H1 (cell line): ENCODE measurements at places on chromosomes 13 and 19. TPM values are rescaled to one million over a fixed set of nuclear protein-coding genes. Genes with fewer than 3 reads are reported as not detected.

GRCh38 chr13:111302045-111302726, 18.3 kb upstream of the TEX29 start:
- no peaks in the 10 kb centered on the region for H3K27me3 ChIP-seq
- peaks cover 54% of the 10 kb centered on the region for H3K36me3 ChIP-seq
- DNase-seq: no peak
- no peaks in the 10 kb centered on the region for H3K4me1 ChIP-seq
- H3K4me3 ChIP-seq: no peak overlapping the region

DNA sequence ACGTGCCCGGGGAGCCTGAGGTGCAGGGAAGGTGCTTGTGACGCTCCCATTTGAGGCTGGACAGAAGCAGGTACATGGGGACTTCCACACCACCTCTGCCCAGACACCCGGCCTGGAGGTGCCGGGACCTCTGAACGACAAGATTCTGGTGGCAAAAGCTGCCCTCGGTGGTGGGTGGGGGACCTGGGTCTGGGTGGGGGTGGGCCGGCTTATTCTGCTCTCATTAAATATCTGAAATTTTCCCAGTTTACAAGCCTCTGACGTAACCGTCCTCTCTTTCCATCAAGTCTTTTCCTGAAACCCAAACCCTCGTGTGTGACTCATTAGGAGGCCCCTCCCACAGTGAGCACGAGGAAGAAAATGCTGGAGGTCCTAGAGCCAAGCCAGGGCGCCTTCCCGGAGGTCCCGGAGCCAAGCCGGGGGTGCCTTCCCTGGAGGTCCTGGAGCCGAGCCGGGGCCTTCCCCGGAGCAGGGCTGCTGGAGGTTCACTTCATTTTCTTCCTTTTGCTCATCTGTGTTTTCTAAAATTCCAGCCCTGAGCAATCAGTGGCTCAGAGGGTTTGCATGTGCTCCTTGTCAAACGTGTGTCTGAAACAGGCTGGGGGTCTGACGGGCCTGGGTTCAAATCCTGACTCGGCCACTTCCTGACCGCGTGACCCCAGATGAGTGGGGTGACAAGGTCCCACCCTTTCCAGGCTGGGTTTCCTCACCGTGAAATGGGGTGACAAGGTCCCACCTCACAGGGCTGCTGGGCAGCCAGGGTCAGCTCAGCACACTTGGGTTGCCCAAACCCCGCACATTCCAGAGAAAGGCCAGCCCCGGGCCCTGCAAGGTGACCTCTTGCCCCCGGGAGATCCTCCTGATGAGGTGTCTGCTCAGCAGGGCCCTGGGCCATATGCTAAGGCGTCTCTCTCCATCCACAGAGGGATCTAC, 10.0 kb downstream of the CFD start:
- H3K4me1 ChIP-seq: peaks cover 22% of the 10 kb centered on the region
- H3K4me3 ChIP-seq: no peak overlapping the region
- no peak overlapping the region for H3K27ac ChIP-seq
- no peak for DNase-seq
- H3K36me3 ChIP-seq: peaks cover 14% of the 10 kb centered on the region; the same call in 1 of the 2 replicates

DNA sequence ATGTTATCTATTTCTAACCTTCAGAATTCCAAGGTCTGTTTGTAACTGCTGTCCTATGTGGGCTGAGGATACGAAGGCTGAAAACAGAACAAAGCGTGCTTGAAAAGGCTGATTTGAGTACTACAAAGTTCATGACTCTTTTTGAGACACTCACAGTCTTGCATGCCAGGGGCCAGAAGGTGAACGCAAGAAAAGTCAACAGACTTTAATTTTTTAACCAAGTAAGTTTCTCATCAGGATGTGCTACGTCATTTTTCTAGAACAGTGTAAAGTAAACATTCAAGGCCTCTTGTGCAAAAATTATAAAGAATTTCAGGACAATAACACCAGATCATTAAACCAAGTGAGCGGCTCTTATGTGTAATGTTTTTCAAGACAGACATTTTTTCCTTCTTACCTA, 163.5 kb downstream of the COG6 start:
- no peaks in the 10 kb centered on the region for H3K36me3 ChIP-seq
- H3K27me3 ChIP-seq: no peaks in the 10 kb centered on the region
- no peak for DNase-seq
- peaks cover 4% of the 10 kb centered on the region for H3K4me1 ChIP-seq
- H3K4me3 ChIP-seq: no peak overlapping the region
- H3K27ac ChIP-seq: no peak overlapping the region

- H3K4me1 ChIP-seq: peaks cover 20% of the 10 kb centered on the region
- peak overlapping the region; percentile 56 for H3K4me3 ChIP-seq
- peak; percentile 99 for DNase-seq
Observed at GRCh38 chr19:35114353-35115176, 1.1 kb upstream of the FXYD3 start.

- peak overlapping the region; percentile 35 for H3K4me3 ChIP-seq
- peaks cover 3% of the 10 kb centered on the region; the same call in 1 of the 2 replicates for H3K36me3 ChIP-seq
- H3K27me3 ChIP-seq: no peaks in the 10 kb centered on the region
- H3K4me1 ChIP-seq: no peaks in the 10 kb centered on the region
Observed at GRCh38 chr19:7925171-7925851, 624 bp downstream of the CTXN1 start.

GRCh38 chr19:53649746-53650593, 18.2 kb downstream of the DPRX start:
- no peak overlapping the region for H3K4me3 ChIP-seq
- no peak for DNase-seq
- no peaks in the 10 kb centered on the region for H3K27me3 ChIP-seq
- no peaks in the 10 kb centered on the region for H3K4me1 ChIP-seq
- H3K27ac ChIP-seq: no peak overlapping the region
- peaks cover 7% of the 10 kb centered on the region for H3K36me3 ChIP-seq

DNA sequence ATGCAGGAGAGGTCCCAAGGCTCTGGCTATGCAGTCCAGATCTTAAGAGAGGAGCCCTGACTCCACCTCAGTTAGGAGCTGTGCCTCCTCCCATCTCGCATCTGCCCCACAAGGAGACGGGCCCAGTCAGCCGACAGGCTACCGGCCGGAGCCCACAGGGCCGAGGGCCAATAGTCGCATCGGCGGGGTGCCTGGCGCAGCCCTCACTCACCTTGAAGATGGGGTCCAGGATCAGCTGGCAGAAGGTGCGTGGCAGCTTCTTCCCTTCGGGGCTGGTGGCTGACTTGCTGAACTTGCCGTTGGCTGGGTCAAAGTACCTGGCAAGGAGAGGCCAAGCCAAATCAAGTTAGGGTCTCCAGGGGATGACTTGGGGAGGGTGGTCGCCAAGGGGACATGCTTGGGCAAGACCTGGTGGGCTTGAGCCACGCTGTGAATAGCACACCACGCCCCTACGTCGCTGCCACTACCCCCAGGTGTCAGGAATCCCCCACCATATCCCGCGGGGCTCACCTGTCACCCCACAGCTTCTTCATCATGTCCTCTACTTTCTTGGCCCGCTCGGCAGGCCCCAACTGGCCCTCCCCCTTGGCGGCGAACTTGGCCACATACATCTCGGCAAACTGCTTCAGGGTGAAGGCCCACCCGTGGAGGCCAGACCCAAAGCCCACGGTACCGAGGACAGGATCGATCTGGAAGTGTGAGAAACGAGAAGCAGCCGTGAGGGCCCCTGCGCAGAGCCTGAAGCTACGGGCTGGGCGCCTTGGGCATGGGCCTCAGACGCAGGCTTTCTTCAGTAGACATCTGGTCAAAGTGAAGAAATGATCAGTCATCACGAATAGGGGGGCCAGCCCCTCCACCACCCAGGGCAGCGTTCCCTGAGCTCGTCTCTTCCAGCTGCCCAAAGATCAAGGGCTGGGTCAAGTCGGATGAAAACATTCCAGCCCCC, 3.3 kb downstream of the EEF2 start:
- H3K27me3 ChIP-seq: no peaks in the 10 kb centered on the region
- peaks cover 13% of the 10 kb centered on the region for H3K4me1 ChIP-seq
- H3K4me3 ChIP-seq: no peak overlapping the region
- H3K36me3 ChIP-seq: peaks cover 73% of the 10 kb centered on the region
- peak overlapping the region; percentile 31; the same call in 1 of the 2 replicates for H3K27ac ChIP-seq
- DNase-seq: no peak

The ZNF135 gene
- total RNA-seq: 5.2 and 5.3 TPM in 2 replicates

DNA sequence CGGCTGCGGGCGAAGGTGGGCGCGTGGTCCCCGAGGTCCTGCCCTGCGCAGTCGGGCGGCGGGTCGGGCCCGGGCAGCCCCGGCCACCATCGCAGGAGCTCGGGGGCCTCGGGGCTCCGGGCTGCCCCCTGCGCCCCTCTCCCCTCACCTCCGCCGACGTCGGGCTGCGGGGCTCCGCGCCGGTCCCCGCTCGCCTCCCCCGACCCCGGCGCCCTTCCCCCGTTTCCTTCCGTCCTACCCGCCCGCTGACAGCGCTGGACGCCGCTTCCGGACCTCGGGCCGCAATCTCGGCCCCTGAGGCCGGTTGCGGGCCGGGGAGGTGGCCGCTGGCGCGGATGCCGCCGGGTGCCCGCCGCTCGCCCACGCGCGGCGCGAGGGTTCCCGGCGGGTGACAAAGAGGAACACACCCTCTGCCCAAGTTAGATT, 720 bp downstream of the FARP1 start:
- H3K36me3 ChIP-seq: no peaks in the 10 kb centered on the region
- H3K4me1 ChIP-seq: peaks cover 17% of the 10 kb centered on the region
- peak overlapping the region; percentile 76 for H3K4me3 ChIP-seq
- no peak overlapping the region; the same call in 1 of the 2 replicates for H3K27ac ChIP-seq
- DNase-seq: no peak

The ZNF534 gene
- total RNA-seq: not detected in 2 replicates

The LILRA1 gene
- total RNA-seq: not detected in 2 replicates

- DNase-seq: no peak
- no peak overlapping the region for H3K4me3 ChIP-seq
- no peaks in the 10 kb centered on the region for H3K27me3 ChIP-seq
- no peaks in the 10 kb centered on the region for H3K36me3 ChIP-seq
- H3K4me1 ChIP-seq: no peaks in the 10 kb centered on the region
Observed at GRCh38 chr19:14094854-14095253, 4.3 kb upstream of the SAMD1 start.

The PRODH2 gene
- not detected in 2 replicates for total RNA-seq

The LIM2 gene
- not detected in 2 replicates for total RNA-seq

GRCh38 chr19:55315956-55316525, 9.1 kb downstream of the TMEM150B start:
- H3K27me3 ChIP-seq: no peaks in the 10 kb centered on the region
- H3K4me1 ChIP-seq: no peaks in the 10 kb centered on the region; the same call in 1 of the 2 replicates
- DNase-seq: no peak
- H3K27ac ChIP-seq: no peak overlapping the region
- no peak overlapping the region for H3K4me3 ChIP-seq

The GMIP gene
- 18.1 and 20.2 TPM in 2 replicates for total RNA-seq

GRCh38 chr19:43790587-43790986, 9.8 kb upstream of the KCNN4 start:
- H3K27me3 ChIP-seq: no peaks in the 10 kb centered on the region
- H3K4me1 ChIP-seq: no peaks in the 10 kb centered on the region
- DNase-seq: no peak

DNA sequence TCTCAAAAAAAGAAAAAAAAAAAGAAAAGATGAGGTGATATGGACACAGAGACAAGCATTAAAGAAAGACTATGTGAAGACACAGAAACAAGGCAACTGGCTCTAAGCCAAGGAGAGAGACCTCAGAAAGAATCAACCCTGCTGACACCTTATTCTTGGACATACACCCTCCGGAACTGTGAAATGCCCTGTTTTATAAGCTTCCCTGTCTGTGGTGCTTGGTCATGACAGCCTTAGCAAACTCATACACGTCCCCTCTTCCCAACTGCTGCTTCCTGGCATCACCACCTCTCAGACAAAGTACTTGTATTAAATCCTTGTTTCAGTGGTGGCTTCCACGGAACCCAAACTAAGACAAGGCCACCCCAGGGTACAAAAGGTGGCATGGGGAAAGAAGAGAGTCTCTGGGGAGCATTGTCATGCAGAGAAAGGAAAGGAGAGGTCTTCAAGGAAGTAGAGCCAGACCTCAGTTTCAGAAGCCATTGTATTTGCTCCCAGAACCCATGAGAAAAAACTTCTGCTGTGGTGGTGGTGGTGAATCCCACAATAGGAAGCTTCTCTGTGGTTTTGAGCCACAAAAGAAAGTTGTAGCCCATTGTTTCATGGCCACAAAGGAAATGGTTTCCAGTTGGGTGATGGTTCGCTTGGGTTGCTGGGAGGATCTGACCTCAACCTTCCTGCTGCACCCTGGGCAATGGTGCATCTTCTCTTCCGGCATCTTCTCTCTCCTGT, 16.3 kb upstream of the TSPAN16 start:
- DNase-seq: no peak
- no peaks in the 10 kb centered on the region for H3K27me3 ChIP-seq
- no peak overlapping the region for H3K4me3 ChIP-seq
- H3K27ac ChIP-seq: no peak overlapping the region
- no peaks in the 10 kb centered on the region for H3K4me1 ChIP-seq

GRCh38 chr13:40876020-40876738, 86.8 kb downstream of the SLC25A15 start:
- H3K4me1 ChIP-seq: no peaks in the 10 kb centered on the region
- DNase-seq: no peak
- no peaks in the 10 kb centered on the region for H3K27me3 ChIP-seq
- H3K27ac ChIP-seq: no peak overlapping the region

GRCh38 chr13:88339271-88339741, 668.1 kb downstream of the SLITRK5 start:
- H3K4me3 ChIP-seq: no peak overlapping the region
- no peaks in the 10 kb centered on the region for H3K36me3 ChIP-seq
- H3K4me1 ChIP-seq: no peaks in the 10 kb centered on the region
- no peak overlapping the region for H3K27ac ChIP-seq

The VSIG10L gene
- total RNA-seq: 10.2 and 10.3 TPM in 2 replicates

The TNNI3 gene
- total RNA-seq: 16.6 and 16.9 TPM in 2 replicates

DNA sequence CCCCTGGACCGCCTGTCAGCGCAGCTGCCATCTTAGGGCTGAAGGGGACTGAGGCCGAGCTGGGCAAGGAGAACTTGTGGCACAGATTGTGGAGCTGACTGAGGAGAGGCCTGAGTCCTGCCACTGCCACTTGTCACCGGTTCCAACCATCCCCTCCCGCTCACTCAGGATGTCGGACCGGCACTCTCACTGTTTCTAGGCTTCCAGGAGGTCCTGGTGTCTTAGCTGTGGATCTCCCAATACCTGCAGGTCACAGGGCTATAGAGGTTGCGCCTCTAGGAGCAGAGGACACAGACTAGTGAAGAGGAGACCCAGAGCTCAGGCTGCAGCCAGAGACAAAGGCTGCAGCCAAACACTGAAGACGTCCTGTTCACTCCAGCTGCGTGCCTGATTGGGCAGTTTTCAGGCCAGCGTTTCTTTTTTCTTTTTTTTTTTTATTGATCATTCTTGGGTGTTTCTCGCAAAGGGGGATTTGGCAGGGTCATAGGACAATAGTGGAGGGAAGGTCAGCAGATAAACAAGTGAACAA, 15.3 kb upstream of the ZNF486 start:
- no peaks in the 10 kb centered on the region for H3K36me3 ChIP-seq
- H3K27me3 ChIP-seq: no peaks in the 10 kb centered on the region
- H3K4me3 ChIP-seq: no peak overlapping the region
- no peak for DNase-seq
- H3K27ac ChIP-seq: no peak overlapping the region

The RETN gene
- not detected in 2 replicates for total RNA-seq

The GAPDHS gene
- total RNA-seq: not detected in 2 replicates

DNA sequence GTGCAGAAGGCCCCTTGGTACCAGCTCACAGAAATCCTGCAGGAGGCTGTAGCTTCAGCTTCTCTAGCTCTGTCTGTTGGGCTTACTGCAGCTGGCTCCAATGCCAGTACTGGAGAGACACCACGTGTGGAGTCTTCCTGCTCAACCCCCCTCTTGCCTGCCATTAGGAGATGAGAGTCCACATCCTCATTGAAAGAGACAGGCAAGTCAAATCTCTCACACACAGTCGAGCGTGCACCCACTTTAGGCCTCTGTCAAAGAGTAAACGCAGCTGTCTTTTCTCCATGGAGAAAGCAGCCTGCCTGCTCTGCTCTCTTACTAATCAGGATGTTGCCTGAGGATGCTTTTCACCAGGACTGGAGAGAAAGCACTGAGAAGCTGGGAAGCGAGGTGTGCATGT, 523.0 kb upstream of the NBEA start:
- no peaks in the 10 kb centered on the region for H3K4me1 ChIP-seq
- H3K4me3 ChIP-seq: no peak overlapping the region
- H3K27me3 ChIP-seq: no peaks in the 10 kb centered on the region
- no peak for DNase-seq
- H3K36me3 ChIP-seq: no peaks in the 10 kb centered on the region
